ENCODE measurements at places on chromosomes 6 and 20.

- DNase-seq = no peak
Observed at GRCh38 chr20:59832406-59833363, 100.8 kb downstream of the SYCP2 start.

DNA sequence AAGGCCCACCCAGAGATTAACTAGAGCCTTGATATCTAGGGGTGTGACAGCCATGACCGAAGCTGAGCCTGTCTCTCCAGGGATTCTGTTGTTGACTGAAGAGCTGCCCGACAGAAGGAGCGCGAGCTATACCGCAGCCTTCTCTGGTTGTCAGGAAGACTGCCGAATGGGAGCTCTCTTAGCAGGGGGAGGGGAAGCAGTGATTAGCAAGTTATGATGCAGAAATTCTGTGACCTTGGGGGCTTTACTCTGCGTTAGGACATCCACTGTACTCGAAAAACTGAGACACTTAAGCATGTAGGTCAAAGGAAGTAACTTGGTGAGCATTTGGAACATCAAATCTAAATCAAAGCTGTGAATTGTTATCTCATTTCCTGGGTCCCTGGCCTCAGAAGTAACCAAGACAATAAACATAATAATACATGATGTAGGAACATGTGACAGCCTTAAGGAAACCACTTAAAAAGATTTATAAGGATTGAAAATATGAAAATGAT is 84.7 kb downstream of the MAP3K4 start:
- no peak for DNase-seq

GRCh38 chr6:17059022-17059421 is 42.8 kb upstream of the STMND1 start:
- no peak for DNase-seq

DNA sequence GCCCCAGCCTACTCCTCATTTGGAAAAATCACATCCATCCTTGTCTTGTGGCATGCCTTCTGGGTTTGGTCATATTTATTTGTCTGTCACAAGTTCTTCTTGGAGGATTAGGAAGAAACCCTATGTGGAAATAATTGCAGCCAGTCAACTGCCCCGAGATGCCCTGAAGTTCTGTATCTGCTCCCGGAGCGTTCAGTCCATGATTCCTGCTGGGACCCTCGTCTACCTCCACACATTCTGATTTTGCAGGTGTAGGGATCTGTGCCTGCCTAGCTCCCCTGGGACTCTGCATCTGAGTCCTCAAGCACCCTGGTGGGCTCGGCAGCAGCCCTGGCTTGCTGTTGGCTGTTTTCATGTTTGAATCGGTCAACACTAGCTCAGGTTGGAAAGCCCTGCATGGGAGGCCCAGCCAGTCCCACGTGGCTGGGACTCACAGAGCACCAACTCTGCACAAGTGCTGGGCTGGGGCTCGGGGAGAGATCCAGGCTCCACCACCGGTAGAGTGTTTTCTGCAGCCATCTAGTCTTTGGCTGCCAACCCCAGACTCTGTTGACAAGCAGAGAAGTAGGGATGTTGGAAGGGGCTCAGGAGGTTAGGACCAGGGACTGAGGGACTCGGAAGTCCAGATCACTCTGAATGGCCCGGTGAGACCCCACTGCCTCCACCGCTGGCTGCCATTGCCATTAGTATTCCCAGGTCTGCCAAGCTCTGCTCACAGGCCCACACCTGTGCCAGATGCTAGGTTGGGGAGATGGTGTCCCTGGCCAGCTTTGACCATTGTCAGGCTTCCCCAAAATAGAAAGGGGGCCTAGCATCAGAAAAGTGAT is 183.5 kb upstream of the CST7 start:
- no peak for DNase-seq

DNA sequence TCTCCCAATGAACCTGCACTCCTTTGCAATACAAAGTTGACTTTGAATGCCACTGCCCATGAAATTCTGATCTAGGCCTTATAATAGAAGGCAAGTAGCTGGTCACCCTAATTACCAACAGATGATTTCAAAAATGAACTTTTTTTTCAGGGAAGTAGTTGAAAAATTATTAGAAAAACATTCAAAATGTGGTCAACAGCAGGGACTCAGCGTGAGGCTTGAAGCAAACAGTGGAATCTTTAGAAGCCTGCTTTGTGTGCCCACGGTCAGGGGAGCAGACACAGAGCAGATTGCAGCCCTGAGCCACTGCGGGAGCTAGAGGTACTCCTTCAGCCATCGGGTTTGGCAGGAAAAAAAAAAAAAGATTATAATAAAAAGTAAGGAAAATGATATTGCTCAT is 87.1 kb upstream of the HEY2 start:
- DNase-seq = no peak

DNA sequence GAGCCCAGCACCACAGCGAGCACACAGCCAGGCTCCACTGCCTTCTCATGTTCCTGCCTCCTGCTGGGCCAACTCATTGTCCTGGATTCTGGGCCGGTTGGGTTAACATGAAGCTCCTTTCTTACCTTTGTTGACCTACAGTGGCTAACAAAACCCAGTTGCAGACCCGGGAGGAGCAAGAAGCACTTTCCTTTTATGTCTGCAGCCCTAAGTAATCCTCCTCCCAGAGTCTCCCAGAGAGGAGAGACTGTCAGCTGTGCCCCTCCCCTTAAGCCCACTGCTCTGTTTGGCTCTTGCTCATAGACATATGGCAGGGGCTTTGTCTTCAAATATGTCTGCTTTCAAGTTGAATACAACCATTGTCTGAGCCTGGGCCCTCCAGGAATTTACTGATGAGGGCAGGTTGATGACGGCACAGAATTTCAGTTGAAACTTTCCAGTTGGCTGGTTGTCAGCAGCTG is 55.2 kb downstream of the PSMB1 start:
- DNase-seq = no peak

DNA sequence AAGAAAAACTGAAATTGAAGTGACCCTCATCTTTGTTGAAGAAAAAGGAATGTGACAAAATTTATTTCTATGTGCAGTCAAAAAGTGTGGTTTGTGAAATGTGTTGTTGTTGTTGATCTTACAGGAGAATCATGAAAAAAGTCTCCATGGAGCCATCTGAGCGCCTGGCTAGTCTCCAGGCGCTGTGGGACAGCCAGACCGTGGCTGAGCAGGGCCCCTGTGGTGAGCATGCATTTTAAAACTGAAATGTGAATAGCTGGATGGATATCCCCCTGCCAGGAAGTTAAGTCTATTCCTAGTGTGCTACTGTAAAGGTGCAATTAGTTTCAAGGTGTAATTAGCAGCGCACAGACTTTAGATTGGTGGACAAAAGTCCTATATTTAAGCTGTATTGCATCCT is 170.6 kb downstream of the CARMIL1 start:
- DNase-seq = no peak

DNA sequence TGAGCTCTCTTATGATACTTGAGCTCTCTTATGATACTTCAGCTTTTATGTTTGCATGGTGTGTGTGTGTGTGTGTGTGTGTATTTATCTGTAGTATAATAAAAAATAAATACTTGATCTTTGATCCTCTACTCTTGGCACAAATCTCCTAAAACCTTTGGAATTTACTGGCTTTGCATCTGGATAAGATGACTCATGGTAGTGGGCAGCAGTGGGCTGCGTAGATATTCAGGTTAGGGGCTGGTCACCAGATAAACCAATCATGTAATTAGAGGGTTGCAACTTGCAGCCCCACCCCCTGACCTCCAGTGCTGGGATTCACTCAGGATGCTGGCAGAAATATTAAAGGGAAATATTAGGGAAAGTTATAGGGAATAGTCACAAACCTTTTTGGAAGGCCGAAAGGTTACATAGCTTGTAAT is 151.9 kb upstream of the COL21A1 start:
- no peak for DNase-seq
